Stimulated activated CD4-positive, alpha-beta T cell treated with anti-CD3 and anti-CD28 coated beads, Interleukin-1b, Interleukin-23, amount 100 ng/mL, for 1 hour (primary cell): ENCODE measurements at places on chromosomes 4 and X.
A peak's percentile ranks its signal among the peaks of the same experiment; 100 is the strongest.

- peak; percentile 99 for DNase-seq
These were observed at the start of gene GRPEL1 for GRCh38 chr4:7067452-7068278. Gene GRPEL1, minus strand, starts transcription at chr4:7068064. Its CDS starts 32 bp downstream, at chr4:7068032.

- DNase-seq, result no peak
These were observed 132.8 kb upstream of the FUNDC1 start for GRCh38 chrX:44675362-44676024.

- no peak for DNase-seq
These were observed 463.2 kb downstream of the ADGRL3 start for GRCh38 chr4:61663310-61663709.

DNA sequence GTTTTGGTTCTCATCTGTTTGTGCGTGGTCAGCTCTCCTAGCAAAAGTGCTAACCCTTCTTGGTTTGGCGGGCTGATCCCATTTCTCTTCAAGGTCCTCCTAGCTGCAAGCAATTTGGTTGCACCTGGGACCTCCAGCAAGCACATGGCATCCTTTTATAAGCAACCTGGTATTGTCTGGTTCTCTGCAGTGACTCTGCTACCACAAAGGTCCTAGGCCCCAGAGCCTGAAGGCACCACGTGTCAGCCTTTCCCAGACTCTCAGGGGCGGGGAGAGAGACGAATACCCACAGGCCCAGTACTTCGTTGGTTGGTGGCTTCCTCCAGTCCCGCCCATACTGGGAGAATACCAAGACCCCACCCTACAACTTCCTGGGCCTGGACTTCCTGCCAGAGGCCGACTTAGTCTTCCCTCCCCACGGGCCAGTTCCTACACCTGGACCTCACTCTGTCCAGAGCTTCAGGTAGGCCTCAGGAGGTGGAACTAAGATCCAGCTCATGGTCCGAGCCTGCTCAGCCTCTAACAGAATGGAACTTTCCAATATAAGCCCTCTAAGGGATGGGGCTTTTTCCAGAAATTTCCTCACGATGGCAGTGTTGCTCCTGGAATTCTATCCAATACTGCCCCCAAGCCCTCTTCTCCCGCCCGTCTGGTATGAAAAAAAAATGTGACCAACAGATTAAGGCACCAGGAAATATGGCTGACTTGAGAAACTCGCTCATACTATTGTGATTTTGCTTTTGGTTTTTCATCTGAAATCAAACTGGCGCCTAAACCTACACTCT, 192.5 kb upstream of the STK26 start:
- DNase-seq, result no peak

DNA sequence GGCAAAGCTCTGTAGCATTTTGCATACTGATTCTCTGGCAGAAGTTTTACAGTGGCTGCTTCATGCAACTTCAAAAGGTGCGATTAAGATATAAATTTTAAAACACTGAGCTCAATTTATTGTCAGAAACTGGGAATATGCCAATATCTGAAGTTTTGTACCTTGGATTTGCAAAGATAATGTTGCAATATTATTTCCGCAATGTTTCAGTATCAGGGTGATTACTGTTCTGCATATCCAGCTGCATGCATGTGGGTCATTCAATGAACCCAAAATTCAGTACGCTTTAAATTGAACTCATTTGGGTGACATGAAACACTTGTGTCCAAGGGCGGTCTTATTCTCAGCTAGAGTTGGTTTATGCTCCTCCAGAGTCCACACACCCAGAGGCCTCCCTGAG, 26.2 kb downstream of the TRMT10A start:
- no peak for DNase-seq

DNA sequence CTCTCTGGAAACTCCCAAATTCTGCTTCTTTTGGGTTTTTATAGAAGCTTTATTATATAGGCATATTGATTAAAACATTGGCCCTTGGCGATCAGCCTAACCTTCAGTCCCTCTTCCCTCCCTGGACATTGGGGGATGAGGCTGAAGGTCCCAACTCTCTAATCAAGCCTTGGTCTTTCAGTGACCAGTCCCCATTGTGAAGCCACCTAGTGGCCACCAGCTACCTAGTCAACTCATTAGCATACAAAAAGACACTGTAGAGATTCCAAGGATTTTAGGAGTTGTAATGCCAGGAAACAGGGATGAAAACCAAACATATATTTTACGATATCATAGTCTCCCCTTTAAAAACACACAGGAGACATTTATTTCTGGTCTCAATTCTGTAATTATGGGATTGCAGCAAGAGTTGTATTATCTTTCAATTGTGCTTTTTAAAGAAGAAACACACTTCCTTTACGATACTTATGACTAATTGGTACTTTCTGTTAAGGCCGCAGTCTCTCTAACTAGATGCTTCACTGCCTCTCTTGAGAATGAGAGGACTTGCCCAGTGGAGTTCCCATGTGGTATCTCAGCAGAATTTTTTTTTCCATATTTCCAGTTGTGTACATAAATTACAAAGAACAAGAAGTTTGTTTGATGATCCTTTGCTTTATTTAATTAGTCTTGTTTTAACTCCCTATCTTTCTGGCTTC, 58.2 kb downstream of the WDR17 start:
- no peak for DNase-seq

DNA sequence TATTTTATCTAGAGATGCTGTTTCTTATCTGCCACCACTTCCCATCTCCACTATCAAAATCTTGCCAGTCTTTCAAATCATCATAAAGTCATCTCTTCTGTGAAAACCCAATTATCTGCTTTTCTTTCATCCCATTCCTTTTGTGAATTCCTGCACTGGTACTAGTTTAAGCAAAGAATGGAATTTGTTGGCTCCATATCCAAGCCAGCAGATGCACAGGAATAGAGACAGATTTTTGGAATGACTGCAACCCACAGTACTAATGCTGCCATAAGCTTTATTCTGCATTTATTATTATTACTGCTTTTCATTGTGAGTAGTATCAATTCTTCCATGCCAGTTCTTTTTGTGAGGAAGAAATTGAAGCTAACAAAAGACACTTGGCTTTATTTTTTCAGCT, 616.7 kb downstream of the RAPGEF2 start:
- DNase-seq, result no peak

DNA sequence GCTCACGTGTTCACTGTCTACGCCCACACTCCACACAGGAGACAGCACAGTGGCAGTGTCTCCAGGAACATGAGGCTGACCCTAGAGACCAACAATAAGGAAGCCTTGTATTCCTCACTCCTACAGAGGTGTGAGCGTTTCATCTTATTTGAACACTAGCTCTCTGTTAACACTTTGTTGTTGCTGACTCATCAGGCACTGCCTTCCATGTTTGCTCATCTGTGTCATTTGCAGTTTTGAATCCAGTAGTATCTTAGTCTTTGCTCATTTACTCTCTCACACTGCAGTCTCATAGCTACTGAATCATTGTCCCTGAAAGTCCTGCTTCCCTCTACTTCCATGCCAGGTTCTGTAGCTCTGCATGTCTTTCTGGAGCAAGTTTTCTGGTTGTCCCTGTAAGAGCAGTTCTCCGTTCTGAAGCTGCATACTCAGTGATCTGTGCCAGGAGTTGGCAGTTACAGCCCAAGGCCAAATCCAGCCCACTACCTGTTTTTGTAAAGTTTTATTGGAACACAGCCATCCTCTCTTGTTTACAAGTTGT, 80.3 kb upstream of the DCLK2 start:
- DNase-seq, result no peak

DNA sequence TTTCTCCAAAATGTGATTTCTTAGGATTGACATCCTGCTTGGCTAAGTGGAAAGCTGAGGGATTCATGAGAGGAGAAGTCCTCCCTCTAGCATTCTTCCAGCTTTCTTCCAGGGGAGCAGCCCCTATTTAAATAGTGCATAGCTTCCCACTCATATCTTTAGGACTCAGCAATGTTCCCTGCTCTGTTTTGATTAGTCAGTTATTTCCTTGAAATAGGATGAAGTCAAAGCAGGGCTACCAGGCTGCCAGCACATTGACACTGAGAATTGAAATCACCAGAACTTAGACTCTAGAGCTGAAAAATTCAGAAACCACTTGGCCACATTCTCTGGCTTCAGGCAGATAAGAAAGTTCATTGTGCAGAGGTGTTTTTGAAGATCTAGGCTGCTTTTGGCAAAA, 74.7 kb upstream of the SMAD1 start:
- DNase-seq, result no peak

GRCh38 chr4:166838975-166839614, 395.2 kb downstream of the SPOCK3 start:
- no peak for DNase-seq

- no peak for DNase-seq
These were observed 28.6 kb upstream of the TLR3 start for GRCh38 chr4:186040316-186040715.

- DNase-seq, result no peak
These were observed 33.4 kb downstream of the CYTL1 start for GRCh38 chr4:4985844-4986243.

DNA sequence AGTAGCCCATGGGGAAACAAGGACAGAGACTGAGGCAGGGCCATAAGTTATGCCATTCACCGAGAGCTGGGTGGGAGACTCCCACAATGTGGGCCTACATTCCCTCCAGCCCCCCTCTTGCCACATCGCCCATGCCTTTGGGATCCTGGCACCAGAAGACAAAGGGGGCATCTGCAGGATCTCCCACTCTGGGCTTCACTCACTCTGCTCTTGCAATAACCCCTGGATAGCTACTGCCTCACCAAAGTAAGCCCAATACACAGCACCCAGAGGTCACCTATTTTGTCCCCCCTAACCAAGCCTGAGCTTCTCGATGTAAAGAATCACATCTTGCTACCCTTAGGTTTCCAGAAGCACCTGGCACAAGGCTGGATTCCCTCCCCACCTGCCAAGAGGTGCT, 741 bp upstream of the RTL5 start:
- DNase-seq, result no peak

DNA sequence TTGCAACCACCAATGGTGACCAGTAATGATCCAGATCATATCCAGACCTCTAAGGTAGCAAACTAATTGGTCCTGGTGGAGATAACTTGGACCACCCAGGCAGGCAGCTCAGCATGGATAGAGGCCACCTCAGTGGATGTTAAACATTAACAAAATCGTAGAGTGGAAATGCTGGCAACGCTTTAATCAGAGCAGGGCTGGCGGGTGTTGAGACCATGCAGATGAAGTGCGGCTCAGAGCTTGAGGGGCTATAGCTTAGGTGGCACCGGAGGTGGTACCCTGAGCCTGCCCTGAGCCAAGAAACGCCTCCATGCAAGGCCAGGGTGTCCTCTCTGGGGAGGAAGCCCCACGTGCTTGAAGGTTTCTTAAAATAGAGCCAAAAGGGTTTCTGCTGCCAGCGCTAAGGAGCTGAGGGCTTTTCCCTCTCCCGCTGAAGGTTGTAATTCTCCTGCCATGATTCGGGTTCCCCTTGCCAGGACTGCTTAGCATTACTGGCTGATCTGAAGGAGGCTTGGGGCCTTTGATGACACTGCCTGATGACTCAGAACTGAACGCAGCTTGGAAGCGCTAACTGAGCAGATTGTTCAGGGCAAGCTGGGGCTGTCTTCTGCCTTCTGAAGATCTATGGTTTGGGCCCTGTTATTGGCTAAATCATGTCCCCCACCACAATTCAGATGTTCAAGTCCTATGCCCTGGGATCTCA, 177.8 kb upstream of the ATP6AP2 start:
- DNase-seq, result no peak

GRCh38 chrX:526295-527224, 104.0 kb upstream of the SHOX start:
- DNase-seq, result no peak

DNA sequence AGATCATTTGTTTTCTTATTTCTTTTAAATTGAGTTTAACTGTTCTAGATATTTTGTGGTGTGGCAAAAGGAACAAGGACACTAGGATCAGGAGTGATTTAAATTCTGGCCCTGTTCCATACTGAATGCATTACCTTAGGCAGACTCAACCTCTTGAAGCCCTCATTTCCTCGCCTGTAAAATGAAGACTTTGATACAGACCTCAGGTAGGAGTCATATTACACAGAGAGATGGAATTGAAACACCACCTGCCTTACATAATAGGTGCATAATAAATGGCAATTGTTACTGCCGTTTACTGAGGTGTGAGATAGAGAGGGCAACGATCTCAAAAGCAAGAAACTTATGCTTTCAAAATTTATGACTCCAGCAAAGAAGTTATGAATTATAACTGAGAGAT, 28.2 kb upstream of the RASSF6 start:
- DNase-seq, result no peak

DNA sequence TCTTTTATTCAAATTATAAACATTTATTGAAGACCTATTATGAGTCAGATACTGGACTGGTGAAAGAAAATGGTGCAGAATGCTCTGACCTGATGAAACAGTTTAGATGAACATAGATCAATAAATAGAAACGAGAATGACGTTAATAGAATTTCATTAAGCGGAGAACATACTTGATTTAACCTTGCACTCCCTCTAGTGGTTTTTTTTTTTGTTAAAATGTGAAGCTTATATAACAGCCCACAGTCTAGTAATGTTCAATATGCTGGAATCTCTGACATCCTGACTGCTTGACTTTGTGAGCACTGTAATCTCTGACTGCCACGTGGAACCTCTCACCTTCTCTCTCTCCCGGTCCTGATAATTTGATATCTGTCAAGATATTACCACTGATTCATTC, 32.3 kb downstream of the HDAC8 start:
- no peak for DNase-seq

DNA sequence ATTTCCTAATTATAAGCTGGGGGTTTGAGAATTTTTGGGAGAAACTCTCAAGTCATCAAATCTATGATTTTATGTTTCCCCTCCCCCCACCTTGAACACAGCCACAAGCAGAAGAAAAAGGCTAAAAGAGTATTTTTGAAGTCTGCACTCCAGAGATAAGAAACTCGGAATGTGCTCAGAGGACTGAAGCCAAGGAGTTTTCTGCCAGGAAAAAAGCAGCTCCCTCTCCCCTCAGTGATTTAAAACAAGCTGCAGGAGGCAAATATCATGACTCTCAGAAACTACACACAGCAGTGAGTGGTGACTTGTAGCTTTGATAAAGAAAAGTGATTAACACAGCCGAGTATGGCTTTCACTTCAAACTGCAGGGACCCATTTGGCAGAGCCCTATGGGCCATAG, 800.2 kb upstream of the FTHL17 start:
- no peak for DNase-seq

GRCh38 chrX:19798423-19798822, 89.0 kb downstream of the SH3KBP1 start:
- no peak for DNase-seq

GRCh38 chrX:143634309-143634662, 1.6 kb downstream of the SLITRK4 start:
- no peak for DNase-seq

DNA sequence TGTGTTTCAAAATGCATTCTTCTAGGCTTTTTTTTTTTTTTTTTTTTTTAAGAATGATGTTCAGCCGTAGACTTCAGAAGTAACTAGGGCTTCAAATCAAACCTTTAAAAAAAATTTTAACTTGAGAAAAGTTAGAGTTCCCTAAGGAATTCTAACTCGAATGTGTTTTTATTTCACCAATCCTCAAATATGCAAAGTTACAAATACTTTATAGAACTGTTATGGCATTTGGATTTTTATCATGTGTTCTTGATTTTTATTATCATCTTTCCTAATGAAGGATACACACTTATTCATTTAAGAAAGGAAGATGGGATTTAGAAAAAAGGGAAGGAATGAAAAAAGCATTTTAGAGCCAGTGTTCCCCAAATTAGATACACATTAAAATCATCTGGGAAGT, 200.6 kb upstream of the LDB2 start:
- DNase-seq, result no peak
